Stimulated activated CD4-positive, alpha-beta T cell treated with anti-CD3 and anti-CD28 coated beads, Interleukin-1b, Interleukin-23, amount 100 ng/mL, for 1 hour (primary cell): ENCODE measurements at places on chromosomes 3 and 15.

- DNase-seq: no peak
Measured at GRCh38 chr3:80227216-80227615, 459.4 kb upstream of the ROBO1 start.

- no peak for DNase-seq
Measured at GRCh38 chr3:167700926-167701325, 33.8 kb downstream of the PDCD10 start.

GRCh38 chr3:156598413-156598812, 43.5 kb upstream of the SSR3 start:
- no peak for DNase-seq

DNA sequence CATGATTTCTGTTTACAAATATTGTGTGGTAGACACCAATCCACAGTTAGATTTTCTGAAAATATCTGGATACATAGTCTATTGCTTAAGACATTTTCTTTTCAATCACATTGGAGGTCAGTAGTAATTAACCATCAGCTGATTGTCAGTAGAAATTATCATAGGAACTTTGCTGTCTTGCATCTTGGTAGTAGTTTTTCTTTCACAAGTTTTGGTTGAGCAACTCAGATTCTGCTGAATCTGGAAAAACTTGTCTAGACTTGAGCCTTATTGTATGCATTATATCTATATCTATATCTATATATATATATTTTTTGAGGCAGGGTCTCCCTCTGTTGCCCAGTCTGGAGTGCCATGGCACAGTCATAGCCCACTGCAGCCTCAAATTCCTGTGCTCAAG, 4.0 kb downstream of the RAB11A start:
- no peak for DNase-seq

DNA sequence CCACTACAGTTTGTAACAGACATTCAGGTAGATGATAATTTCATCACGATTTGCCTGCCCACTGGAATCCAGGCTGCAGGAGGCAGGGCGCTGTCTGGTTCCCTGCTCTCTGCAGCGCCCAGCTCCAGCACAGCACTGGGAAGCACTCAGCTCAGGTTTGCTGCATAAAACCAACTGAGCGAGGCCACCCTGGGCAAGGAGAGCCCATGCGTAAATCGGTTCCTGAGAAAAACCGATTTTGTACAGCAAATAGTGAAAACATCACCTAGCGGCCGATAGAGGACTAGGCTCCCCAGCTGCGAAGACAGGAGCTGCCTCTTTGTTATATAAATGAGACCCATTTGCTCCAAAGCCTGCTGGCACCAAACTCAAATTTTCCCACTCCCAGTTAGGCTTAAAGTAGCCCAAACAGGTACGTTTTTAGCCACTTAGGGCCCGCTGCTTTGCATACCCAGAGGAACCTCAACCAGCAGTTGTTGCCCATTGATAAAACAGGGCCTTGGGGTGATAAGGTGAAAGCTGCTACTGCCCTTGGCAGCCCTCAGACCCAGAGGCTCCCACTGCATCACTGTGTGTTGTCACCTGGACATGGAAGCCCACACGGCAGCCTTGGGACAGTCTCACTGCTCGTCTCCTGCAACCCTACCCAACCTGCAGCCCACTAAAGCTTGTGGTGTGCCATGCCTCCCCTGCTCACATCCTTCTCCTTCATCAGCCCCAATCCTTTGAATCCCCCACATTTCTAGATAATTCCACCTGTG, 47.5 kb downstream of the ALDH1L1 start:
- DNase-seq: no peak

- no peak for DNase-seq
Measured at GRCh38 chr15:60536314-60536713, 57.4 kb upstream of the ICE2 start.

DNA sequence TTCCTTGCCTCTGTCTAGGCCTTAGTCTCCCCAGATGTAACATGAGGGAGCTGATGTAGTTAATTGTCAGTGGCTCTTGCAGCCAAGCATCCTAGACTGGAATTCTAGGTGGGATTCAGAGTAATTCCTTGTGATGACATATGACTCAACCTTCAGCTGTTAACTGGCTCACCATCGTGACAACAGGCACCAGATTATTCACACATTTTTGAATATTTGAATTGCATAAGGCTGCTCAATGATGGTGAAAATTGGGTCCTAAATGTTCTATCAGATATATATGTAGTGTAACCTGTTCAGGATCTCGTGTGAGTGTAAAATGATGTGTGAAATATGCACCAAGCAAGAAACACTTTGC, 405.1 kb downstream of the LPP start:
- DNase-seq: no peak

GRCh38 chr3:159229116-159229680, 427.3 kb downstream of the MFSD1 start:
- DNase-seq: no peak

- no peak for DNase-seq
Measured at GRCh38 chr3:183892610-183893214, 8.0 kb upstream of the PARL start.

DNA sequence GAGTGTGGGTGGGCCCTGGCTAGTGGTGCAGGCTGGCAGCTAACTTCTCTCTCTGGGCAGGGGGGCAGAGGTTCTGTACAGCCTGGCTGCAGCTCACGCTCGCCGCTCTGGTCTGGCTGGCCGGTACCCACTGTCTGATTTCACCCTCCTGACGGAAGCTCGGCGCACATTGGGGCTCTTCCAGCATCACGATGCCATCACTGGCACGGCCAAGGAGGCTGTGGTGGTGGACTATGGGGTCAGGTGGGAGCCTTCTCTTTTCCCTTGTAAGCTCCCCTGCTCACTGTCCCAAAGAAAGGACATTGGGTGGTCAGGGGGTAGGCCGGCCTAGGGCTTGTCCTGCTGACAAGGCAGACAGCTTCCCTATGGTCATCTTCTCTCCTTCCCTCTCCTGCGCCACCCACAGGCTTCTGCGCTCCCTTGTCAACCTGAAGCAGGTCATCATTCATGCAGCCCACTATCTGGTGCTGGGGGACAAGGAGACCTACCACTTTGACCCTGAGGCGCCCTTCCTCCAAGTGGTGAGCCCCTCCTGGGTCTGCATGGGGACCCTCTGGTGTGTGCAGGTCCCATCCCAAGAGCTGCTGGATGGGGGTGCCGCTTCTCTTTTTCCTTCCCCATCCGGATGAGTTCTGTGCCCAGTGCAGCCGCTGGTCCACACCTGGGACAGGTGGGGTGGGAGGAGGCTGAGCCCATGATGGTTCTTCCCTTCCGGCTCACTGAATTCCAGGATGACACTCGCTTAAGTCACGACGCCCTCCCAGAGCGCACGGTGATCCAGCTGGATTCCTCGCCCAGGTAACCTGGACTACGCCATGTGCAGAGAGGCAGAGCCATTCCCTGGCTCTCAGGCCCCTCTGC, 7.6 kb downstream of the MAN2A2 start:
- DNase-seq: no peak

GRCh38 chr3:161540594-161540993, 44.0 kb downstream of the OTOL1 start:
- DNase-seq: no peak

- DNase-seq: no peak
Measured at GRCh38 chr3:16741103-16741758, 136.0 kb upstream of the DAZL start.

DNA sequence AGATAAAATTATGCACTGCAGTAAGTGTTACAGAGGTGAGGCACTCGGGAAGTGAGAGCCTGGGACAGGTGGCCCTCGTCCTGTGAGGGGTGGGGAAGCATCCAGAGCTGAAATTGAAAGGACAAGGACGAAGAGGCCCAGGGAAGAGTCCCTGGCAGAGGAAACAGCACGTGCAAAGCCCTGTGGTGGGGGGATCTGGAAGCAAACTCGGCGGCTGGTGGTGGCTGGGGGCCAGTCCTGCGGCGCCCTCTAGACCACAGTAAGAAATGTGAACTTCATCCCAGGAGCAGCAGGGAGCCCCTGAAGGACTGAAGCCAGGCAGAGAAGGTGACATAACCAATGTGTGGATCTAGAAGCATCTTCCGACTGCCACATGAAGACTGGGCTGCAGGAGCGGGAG, 42.8 kb downstream of the GRIP2 start:
- no peak for DNase-seq

DNA sequence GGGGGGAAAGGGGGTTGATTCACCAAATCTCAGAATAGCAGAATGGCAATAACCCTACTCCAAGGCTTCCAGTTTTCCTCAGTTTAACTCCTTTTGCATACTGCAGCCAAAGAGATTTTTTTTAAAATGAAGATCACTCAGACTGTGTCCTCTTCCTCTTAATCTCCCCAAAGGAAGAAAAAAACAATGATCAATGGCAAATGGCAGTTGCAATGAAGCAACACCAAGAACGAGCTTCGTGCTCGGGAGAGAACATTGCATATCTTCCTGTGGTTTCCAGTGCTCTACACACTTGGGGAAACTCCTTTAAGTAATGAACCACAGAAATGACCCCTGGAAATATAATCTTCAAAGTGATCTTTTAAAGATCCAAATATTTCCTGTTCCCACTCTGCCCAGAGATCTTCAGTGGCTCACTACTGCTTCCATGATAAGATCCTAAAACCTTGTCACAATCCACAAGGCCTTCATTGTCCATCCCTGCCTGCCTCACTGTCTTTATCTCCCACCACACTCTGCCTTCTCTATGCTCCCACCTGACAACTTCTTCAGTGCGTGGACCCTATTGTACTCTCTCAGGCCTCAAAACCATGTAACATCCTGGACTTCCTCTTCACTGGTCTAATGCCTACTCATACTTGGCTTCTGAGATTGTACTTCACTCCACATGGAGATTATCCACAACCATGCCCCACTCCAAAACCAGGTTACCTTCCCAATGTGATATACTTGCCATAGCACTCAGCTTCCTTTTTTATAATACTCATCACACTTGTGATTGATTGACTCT, 394.8 kb downstream of the FHIT start:
- no peak for DNase-seq

GRCh38 chr3:177058648-177059047, 138.6 kb downstream of the TBL1XR1 start:
- no peak for DNase-seq

GRCh38 chr15:85350395-85350794, 30.0 kb upstream of the AKAP13 start:
- no peak for DNase-seq

DNA sequence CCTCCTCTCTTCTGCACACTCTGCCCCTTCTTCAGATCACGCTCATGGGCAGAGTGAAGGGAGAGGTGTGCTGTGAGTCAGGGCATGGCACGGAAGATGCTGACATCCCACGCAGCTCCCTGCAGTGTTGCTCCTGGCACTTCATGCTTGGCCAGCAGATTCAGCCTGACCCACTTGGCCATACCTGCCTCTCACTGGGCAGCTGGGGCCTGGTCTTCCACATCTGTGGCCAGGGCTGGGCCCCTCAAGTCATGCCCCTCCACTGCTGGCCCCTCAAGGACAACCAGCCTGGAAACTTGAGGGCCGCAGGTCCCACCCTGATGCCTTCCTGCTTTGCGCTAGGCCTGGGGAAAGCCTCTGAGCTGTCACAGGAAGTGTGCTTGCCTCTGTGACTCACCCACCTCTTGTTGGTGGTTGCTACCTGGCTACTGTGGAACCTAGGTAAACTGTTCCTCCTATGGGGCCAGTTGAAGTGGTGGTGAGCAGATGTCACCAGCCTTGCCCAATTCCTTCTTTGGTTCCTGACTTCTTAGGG, 48.7 kb downstream of the BSN start:
- peak; percentile 21 for DNase-seq

GRCh38 chr3:52453496-52454249, at the start of gene TNNC1:
TNNC1 (minus strand) TSS chr3:52454041; CDS start chr3:52454015, 26 bp downstream.
- no peak for DNase-seq

- no peak for DNase-seq
Measured at GRCh38 chr3:101861789-101862415, 12.6 kb downstream of the NFKBIZ start.

DNA sequence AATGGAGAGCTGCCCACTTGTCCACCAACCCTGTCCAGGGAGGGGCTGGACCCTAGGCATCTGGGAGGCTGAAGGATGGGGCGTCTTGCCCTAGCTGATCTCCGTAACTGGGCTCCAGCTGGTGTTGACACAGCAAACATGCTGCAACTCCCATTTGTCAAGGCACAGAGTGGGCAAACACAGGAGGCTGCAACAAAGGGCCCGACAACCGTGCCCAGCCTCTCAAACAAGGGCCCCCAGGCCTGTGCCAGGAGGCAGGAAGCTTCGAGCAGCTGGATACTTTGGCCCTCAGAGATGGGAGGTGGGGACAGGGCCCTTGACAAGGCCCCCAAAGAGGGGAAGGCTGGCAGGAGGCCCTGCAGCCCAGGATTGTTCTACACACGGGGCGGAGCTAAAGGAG, 64.2 kb upstream of the TMEM115 start:
- DNase-seq: no peak

DNA sequence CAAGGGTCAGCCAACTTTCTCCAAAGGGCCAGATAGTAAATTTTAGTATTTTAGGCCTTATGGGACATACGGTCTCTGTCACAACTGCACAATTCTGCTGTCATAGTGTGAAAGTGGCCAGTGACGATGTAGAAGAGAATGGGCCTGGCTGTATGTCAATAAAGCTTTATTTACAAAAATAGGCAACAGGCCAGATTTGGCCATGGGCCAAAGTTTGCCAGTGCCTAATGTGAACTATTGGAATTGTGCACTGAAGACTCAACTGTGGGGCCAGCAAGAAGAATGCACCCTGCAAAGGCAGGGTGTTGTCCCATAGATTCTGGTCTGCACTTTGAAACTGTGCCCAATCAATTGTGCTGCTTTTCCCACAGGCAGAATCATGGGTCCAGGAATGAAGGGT, 69.4 kb upstream of the PRR23E start:
- DNase-seq: no peak

DNA sequence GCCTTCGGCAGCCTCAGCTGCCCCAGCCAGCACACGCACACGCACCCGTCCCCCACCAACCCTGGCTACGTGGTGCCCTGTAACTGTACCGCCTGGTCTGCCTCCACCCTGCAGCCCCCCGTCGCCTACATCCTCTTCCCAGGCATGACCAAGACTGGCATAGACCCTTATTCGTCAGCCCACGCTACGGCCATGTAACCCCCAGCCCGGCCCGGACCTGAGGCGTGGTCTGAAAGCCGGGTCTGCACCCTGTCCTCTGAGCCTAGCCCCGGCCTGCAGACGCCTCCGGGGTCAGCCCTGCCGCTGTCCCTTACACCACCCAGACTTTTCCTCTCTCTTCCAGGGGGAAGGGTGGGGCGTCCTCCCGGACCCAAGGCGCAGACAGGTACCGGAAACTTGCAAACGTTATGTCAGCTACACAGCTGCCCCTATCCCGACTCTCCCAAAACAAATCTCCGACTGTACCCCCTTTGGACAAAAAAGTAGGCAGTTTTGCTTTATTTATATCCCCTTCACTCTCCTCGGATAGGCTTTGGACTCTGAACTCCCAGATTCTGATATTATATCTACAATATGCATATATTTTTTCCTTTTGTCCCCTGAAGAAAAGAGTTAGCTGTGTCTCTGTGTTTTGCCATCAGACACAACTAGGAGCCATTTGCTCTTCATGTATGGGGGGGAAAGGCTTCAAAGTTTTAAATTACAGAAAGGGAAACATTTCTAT, 1.4 kb downstream of the SOX14 start:
- no peak for DNase-seq

- no peak for DNase-seq
Measured at GRCh38 chr3:79354179-79354688, 413.6 kb downstream of the ROBO1 start.

- no peak for DNase-seq
Measured at GRCh38 chr3:149895339-149895738, 75.4 kb downstream of the PFN2 start.

- DNase-seq: no peak
Measured at GRCh38 chr15:98292442-98293240, 332.1 kb downstream of the ARRDC4 start.

GRCh38 chr15:55742498-55742926, 440 bp downstream of the PRTG start:
- DNase-seq: no peak

GRCh38 chr3:8166014-8166413, 335.6 kb upstream of the LMCD1 start:
- DNase-seq: no peak
